ENCODE measurements at places on chromosomes 12 and 14.

DNA sequence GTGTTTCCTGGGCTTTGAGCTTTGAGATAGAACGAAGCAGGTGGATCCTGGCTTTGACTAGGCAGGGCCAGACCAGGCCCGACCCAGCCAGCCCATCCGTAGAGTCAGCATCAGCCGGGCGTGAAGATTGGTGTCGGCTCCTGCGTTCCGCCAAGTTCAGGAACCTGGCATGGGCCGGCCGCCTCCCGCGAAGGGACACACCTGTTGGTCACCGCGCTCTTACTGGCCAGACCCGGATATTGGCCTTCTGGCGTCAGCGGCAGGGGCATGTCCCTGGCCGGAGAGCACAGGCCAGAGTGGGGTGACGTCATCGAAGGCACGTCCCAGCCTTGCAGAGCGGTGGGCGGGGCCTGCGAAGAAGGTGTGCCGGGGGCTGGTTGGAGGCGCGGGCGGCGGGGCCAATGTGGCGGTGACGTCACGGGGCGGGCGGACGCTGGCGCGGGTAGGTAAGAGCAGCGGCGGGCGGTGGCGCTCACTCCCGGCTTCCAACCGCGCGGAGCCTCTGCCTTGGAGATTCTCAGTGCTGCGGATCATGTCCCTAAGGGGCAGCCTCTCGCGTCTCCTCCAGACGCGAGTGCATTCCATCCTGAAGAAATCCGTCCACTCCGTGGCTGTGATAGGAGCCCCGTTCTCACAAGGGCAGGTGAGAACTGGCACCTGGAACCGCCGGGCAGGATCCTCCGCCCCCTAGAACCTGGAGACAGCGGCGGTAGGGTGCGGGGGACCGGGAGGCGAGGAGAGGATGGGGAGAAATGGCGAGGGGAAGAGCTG is at the start of gene ARG2:
ARG2 (plus strand) TSS at position 475 of the 771 bp plus-strand sequence; CDS start at position 533, 58 bp downstream.
- peak; percentile 94 for DNase-seq

- DNase-seq: no peak
These were observed 34.8 kb upstream of the TSPAN9 start for GRCh38 chr12:3042394-3042793.

GRCh38 chr14:93944348-93945069 is 17.4 kb downstream of the FAM181A start:
- DNase-seq: no peak

DNA sequence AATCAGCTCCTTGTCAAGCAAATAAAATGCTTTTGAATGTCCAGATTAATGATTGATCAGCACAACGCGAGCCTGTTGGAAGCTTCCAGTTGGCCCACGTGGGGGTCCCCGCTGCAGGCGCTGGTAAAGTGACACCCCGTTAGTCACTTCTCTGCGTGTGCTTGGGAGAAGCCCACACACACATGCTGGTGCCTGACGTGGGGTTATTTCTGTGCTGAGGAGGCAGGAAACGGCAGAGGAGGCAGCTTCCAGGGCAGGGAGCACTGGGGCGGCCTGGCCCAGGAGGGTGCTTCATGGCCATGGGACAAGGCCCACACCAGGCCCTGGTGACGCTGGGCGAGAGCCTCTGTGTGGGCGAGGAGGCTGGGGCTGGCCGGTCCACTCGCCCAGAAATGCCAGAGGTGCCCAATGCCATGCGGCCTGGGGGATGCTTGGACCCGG is 101.5 kb downstream of the KIF26A start:
- no peak for DNase-seq

Measured in stimulated activated CD8-positive, alpha-beta memory T cell treated with anti-CD3 and anti-CD28 coated beads, Interleukin-15, amount 100 ng/mL, for 48 hours (primary cell).